ENCODE measurements at places on chromosomes 12 and 14. TPM values are rescaled to one million over a fixed set of nuclear protein-coding genes. Genes with fewer than 3 reads are reported as not detected.
A peak's percentile ranks its signal among the peaks of the same experiment; 100 is the strongest.

SSTR1 gene
- 0.60 TPM for total RNA-seq

GRCh38 chr12:132106921-132107320, 37.2 kb downstream of the DDX51 start:
- H3K27me3 ChIP-seq = no peaks in the 10 kb centered on the region
- H3K4me1 ChIP-seq = no peaks in the 10 kb centered on the region
- no peak overlapping the region for H3K27ac ChIP-seq
- H3K36me3 ChIP-seq = no peaks in the 10 kb centered on the region
- H3K4me3 ChIP-seq = no peak overlapping the region
- DNase-seq = no peak

GRCh38 chr14:96380735-96381134, 11.2 kb upstream of the AK7 start:
- no peak for DNase-seq
- no peak overlapping the region for H3K27ac ChIP-seq
- no peaks in the 10 kb centered on the region for H3K4me1 ChIP-seq
- H3K36me3 ChIP-seq = no peaks in the 10 kb centered on the region
- no peaks in the 10 kb centered on the region for H3K27me3 ChIP-seq

GRCh38 chr12:112782250-112782649, 9.3 kb upstream of the RPH3A start:
- H3K36me3 ChIP-seq = no peaks in the 10 kb centered on the region
- H3K27me3 ChIP-seq = no peaks in the 10 kb centered on the region
- no peak for DNase-seq
- no peaks in the 10 kb centered on the region for H3K4me1 ChIP-seq
- no peak overlapping the region for H3K27ac ChIP-seq

DNA sequence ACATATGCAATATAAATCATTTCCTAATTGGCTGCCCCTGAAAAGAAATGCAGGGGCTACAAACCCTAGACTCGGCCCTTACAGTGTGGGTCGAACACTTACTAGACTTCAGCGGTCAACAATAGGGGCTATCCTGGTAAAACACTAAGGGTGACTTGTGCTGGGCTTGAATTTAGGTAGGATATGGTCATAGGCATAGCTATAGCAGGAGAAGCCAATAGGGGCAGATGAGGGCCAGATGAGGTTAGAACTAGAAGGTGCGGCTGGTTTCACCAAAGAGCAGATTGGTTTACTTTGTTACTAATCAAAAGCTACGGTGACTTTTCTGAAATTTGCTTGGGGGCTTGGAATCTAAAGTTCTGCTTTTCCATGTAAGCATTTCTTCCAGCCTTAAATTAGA, 282.3 kb upstream of the DIO2 start:
- H3K27me3 ChIP-seq = no peaks in the 10 kb centered on the region
- no peak for DNase-seq
- no peak overlapping the region for H3K27ac ChIP-seq
- H3K36me3 ChIP-seq = no peaks in the 10 kb centered on the region
- H3K4me3 ChIP-seq = no peak overlapping the region

DNA sequence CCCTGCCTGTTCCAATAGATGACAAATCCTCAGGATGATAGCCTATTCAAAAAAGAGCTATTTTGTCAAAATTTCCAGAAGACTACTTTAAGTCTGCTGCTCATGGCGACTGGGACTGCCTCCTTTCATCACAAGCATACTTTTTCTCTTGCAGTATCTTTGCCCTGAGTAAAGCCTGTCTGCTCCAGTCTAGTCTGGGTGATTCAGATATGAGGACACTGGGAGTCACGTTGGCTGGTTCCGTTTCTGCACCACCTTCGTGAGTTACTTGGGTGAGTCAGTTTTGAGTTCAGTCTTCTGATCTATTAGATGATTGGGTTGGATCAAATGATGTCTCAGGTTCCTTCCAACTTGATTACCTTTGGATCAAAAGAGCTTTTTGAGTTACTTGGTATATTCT, 301.3 kb upstream of the STXBP6 start:
- H3K36me3 ChIP-seq = no peaks in the 10 kb centered on the region
- H3K27me3 ChIP-seq = no peaks in the 10 kb centered on the region
- DNase-seq = no peak
- H3K27ac ChIP-seq = no peak overlapping the region
- no peaks in the 10 kb centered on the region for H3K4me1 ChIP-seq

GRCh38 chr14:105250986-105251385, 2.7 kb downstream of the BTBD6 start:
- no peaks in the 10 kb centered on the region for H3K27me3 ChIP-seq
- no peak overlapping the region for H3K4me3 ChIP-seq
- no peaks in the 10 kb centered on the region for H3K36me3 ChIP-seq
- DNase-seq = no peak
- H3K4me1 ChIP-seq = peaks cover 8% of the 10 kb centered on the region

GRCh38 chr12:90280564-90281058, 572.0 kb upstream of the ATP2B1 start:
- H3K27ac ChIP-seq = no peak overlapping the region
- no peaks in the 10 kb centered on the region for H3K4me1 ChIP-seq
- no peak overlapping the region for H3K4me3 ChIP-seq
- no peaks in the 10 kb centered on the region for H3K36me3 ChIP-seq

LRIG3 gene
- 37.8 TPM for total RNA-seq

DNA sequence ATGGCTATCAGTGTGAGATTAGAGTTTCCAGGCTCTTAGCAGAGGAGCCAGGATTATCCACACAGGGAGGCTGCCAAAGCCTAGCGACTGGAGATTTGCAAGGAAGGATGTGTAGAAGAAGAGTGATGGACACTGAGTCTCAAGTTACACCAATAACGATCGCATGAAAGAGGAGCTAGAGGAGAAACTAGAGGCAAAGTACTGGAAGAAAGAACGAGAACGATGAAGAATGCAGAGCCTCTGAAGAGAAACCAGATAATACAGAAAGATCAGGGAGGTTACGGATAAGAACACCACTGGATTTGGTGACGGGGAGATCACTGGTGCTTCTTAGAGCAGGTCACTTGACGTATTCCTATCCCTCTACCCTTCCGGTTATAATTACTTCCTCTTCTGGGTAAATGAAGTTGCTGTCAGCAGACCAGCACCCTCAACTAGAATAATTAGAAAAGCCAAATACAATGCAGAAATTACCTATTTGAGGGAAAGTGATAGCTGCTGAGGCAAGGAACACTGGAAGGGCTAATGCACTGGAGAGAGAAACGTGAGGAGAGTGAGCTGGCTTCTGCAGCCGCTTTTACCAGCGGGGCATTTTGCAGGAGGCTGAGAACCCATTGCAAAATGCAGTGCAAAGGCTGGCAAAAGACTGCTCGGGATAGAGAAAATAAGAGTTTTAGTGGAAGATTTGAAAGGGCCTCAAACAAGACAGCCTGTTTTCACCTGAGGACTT, 93.1 kb upstream of the HIF1A start:
- no peak for DNase-seq
- no peaks in the 10 kb centered on the region for H3K36me3 ChIP-seq
- peaks cover 3% of the 10 kb centered on the region for H3K4me1 ChIP-seq
- H3K4me3 ChIP-seq = no peak overlapping the region

GRCh38 chr12:98671459-98671858, 26.4 kb downstream of the APAF1 start:
- no peaks in the 10 kb centered on the region for H3K36me3 ChIP-seq
- no peaks in the 10 kb centered on the region for H3K27me3 ChIP-seq
- no peak overlapping the region for H3K4me3 ChIP-seq
- no peaks in the 10 kb centered on the region for H3K4me1 ChIP-seq

KIF26A gene
- 6.4 TPM for total RNA-seq

DNA sequence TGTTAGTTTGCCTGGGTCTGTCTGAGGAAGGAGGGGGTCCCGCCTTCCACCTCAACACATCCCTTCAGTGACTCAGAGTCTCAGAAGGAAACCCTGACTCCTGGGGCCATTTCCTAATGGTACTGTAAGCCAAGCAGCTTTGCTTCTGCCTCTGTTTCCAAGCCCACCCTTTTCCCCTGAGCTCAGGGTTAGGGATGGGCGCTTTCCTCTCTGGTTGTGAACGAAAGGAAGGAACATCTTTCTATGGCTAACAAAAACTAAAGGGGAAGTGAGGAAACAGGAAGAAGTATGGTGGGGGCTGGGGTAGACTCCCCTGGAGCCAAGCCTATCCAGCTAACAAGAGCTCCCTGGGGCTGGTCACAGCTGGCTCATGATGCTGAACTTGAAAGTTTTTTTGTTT, 11.6 kb upstream of the UNC119B start:
- no peaks in the 10 kb centered on the region for H3K27me3 ChIP-seq
- H3K27ac ChIP-seq = no peak overlapping the region
- H3K4me1 ChIP-seq = peaks cover 5% of the 10 kb centered on the region
- H3K36me3 ChIP-seq = no peaks in the 10 kb centered on the region
- no peak for DNase-seq
- no peak overlapping the region for H3K4me3 ChIP-seq

DNA sequence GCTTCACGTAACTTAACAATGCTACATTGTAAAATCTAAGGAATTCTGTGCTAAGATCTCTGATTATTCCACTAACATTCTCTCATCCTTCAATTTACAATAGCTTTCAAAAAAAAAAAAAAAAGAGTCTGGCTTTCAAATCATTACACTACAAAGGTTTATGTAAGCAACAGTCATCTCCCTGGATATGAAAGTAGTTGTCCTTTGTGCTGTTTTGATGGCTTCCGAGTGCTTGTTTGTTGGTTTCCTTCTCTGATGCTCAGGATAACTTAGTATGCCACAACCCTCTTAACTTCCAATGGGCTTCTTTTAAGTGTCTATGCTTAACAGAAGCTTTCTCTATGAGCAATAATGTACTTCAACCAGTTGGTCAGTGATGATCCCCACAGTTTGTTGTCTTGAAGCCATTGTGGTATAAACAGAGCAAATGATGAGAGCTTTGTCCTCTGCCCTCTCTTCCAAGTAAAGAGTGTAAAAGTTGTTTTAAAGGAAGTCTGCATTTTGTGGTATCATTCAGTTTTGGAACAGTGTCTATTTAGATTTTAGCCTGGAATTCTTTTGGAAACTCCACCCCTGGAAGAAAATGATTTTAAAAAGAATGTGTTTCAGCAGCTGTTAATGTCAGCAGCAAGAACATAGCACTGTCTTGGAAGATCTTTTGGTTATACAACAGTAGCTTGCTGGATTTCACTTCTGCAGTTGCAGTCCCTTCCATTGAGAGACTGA, 396.1 kb upstream of the RGS6 start:
- no peaks in the 10 kb centered on the region for H3K27me3 ChIP-seq
- H3K4me1 ChIP-seq = peaks cover 6% of the 10 kb centered on the region
- DNase-seq = no peak
- no peaks in the 10 kb centered on the region for H3K36me3 ChIP-seq

DNA sequence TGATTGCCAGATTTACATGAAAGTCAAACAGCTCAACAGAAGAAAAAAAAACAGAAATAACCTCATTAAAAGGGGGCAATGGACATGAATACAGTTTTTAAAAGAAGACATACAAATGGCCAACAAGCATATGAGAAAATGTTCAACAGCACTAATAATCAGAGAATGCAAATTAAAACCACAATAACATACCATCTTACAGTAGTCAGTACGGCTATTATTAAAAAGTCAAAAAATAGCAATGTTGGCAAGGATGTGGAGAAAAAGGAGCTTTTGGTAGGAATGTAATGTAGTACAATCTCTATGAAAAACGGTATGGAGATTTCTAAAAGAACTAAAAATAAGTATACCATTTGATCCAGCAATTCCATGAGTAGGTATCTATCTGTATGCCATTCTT, 272.1 kb downstream of the CEP128 start:
- no peaks in the 10 kb centered on the region for H3K27me3 ChIP-seq
- H3K4me3 ChIP-seq = no peak overlapping the region
- no peak for DNase-seq
- H3K4me1 ChIP-seq = no peaks in the 10 kb centered on the region

SELPLG gene
- 1.1 TPM for total RNA-seq

PTPN6 gene
- 10.6 TPM for total RNA-seq

DNA sequence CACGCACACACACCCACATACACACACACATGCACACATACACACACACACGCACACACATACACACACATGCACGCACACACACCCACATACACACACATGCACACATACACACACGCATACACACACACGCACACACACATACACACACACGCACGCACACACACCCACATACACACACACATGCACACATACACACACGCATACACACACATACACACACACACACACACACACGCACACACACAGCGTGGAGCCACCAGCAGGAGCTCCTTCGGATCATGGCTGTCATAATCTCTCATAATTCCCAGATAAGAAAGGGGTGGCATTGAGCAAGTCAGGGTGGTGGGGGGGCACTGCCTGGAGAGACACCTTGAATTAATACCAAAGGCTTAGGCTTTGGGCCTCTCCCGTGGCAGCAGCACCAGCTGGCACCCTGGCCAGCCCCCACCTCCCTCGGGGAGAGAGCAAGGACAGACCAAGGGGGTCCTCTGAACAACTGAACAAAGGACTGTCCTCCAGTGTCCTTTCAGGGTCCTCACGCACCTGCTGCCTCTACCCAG, 21.9 kb downstream of the ANO2 start:
- H3K27me3 ChIP-seq = no peaks in the 10 kb centered on the region
- no peak overlapping the region for H3K27ac ChIP-seq

KRT80 gene
- total RNA-seq = 13.2 TPM

TOMM20L gene
- total RNA-seq = not detected

- H3K27me3 ChIP-seq = no peaks in the 10 kb centered on the region
- no peak overlapping the region for H3K4me3 ChIP-seq
- H3K36me3 ChIP-seq = no peaks in the 10 kb centered on the region
Observed at GRCh38 chr12:104569346-104570173, 112.8 kb downstream of the CHST11 start.

GRCh38 chr14:100592461-100592891, 5.3 kb upstream of the BEGAIN start:
- no peaks in the 10 kb centered on the region for H3K27me3 ChIP-seq
- H3K27ac ChIP-seq = no peak overlapping the region
- no peaks in the 10 kb centered on the region for H3K4me1 ChIP-seq
- peak; percentile 11 for DNase-seq
- H3K36me3 ChIP-seq = no peaks in the 10 kb centered on the region

GRCh38 chr14:93079321-93079720, 36.4 kb downstream of the ITPK1 start:
- H3K4me3 ChIP-seq = no peak overlapping the region
- H3K27ac ChIP-seq = no peak overlapping the region
- H3K36me3 ChIP-seq = no peaks in the 10 kb centered on the region
- no peak for DNase-seq
- no peaks in the 10 kb centered on the region for H3K4me1 ChIP-seq
- H3K27me3 ChIP-seq = no peaks in the 10 kb centered on the region

GRCh38 chr12:60265741-60266140, 669.9 kb downstream of the SLC16A7 start:
- H3K4me1 ChIP-seq = no peaks in the 10 kb centered on the region
- H3K36me3 ChIP-seq = no peaks in the 10 kb centered on the region
- no peak for DNase-seq
- H3K4me3 ChIP-seq = no peak overlapping the region
- no peak overlapping the region for H3K27ac ChIP-seq
- no peaks in the 10 kb centered on the region for H3K27me3 ChIP-seq

GRCh38 chr14:74140374-74140850, 55.7 kb downstream of the LIN52 start:
- H3K27me3 ChIP-seq = no peaks in the 10 kb centered on the region
- no peak for DNase-seq
- no peak overlapping the region for H3K4me3 ChIP-seq
- H3K4me1 ChIP-seq = no peaks in the 10 kb centered on the region
- no peaks in the 10 kb centered on the region for H3K36me3 ChIP-seq
- H3K27ac ChIP-seq = no peak overlapping the region

- DNase-seq = no peak
- H3K4me3 ChIP-seq = peak overlapping the region; percentile 45
- H3K27me3 ChIP-seq = no peaks in the 10 kb centered on the region
Observed at GRCh38 chr14:105476097-105476830, 1.6 kb downstream of the CRIP2 start.

- H3K4me3 ChIP-seq = peak overlapping the region; percentile 78
- DNase-seq = no peak
- no peaks in the 10 kb centered on the region for H3K27me3 ChIP-seq
- H3K36me3 ChIP-seq = no peaks in the 10 kb centered on the region
Observed at GRCh38 chr12:105234197-105234596, 1.8 kb downstream of the APPL2 start.
